ENCODE measurements at places on chromosomes 1 and 21. TPM values are rescaled to one million over a fixed set of nuclear protein-coding genes. Genes with fewer than 3 reads are reported as not detected.

GRCh38 chr1:181141431-181141910 is 53.0 kb downstream of the IER5 start:
- no peak for DNase-seq

DNA sequence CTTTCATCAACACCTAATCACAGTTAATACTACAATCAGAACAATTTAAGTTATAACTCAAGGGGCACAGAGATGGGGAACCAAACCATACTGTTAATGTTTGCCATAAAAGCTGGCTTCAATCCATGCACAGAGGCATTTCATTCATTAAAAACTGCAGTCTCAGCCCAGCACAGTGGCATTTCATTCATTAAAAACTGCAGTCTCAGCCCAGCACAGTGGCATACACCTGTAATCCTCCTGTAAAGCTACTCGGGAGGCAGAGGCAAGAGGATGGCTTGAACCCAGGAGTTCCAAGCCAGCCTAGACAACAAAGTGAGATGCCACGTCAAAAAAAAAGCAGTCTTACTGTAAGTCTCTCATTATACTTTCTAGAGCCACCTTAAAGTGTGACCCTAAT is 29.2 kb downstream of the ARID4B start:
- DNase-seq: no peak

GRCh38 chr1:3597599-3597964 is 13.7 kb downstream of the MEGF6 start:
- DNase-seq: no peak

DNA sequence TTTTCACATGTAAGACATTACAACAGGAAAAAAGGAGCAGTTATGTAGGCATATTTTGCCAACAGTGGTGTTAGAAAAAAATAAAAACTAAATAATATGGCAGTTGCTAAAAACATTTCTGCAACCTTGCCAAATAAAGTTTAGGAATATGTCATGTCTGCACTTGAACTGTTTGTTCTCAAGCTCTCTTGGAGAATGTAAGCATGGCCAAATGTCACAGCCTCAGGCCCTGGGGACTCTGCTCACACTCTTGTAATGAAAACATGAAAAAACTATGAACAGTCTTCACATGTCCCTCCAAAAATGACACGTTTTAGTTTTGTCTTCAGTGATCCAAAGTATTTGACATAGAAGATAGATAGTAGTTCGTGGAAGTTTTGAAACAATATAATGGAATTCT is 753.3 kb downstream of the LTN1 start:
- DNase-seq: peak; percentile 53

GRCh38 chr1:72281637-72282270 is 585 bp downstream of the NEGR1 start:
- peak; percentile 38 for DNase-seq

DNA sequence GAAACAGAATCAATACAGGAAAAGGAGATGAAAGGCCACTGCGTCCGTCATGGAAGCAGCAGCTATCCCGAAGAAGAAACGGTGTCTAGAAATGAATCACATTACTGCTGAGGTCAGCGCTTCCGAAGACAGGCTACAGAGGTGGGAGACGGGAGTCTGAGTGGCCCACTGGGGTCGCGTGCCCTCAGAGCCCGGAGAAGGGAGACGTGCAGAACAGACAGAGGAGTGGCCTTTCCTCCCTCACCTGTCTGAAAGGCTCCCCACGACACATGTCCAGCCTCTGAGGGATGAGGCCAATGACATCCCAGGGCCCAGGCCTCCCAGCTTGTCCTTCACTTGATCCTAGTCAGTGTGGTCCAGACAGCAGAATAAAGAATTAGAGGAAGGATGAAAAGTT is 35.9 kb downstream of the VPS26C start:
- no peak for DNase-seq

Gene TFF3
- polyA plus RNA-seq: 11.5 TPM

Gene ATXN7L2
- 28.7 TPM for polyA plus RNA-seq

Gene B3GALNT2
- 18.3 TPM for polyA plus RNA-seq

GRCh38 chr1:199113265-199113869 is 474.5 kb downstream of the PTPRC start:
- DNase-seq: peak; percentile 71
